Dermis lymphatic vessel endothelial cell (primary cell): ENCODE measurements at places on chromosomes 1 and 21. TPM values are rescaled to one million over a fixed set of nuclear protein-coding genes. Genes with fewer than 3 reads are reported as not detected.

Gene OR2T33
- not detected in 2 replicates for total RNA-seq

Gene PRPF38B
- total RNA-seq: 13.4 and 13.7 TPM in 2 replicates

Gene ACTA1
- not detected in 2 replicates for total RNA-seq

Gene AMY1B
- not detected in 2 replicates for total RNA-seq

Gene ST6GALNAC3
- 57.8 and 110 TPM in 2 replicates for total RNA-seq

Gene SLC9C2
- not detected in 2 replicates for total RNA-seq

Gene FCRLA
- total RNA-seq: 0.76 TPM in 1 of 2 replicates, not detected in the other

Gene CITED4
- 1.5 and 2.1 TPM in 2 replicates for total RNA-seq

Gene SELENON
- total RNA-seq: 23.3 and 27.6 TPM in 2 replicates

Gene FCRL2
- total RNA-seq: not detected in 2 replicates

Gene SRSF11
- 98.5 and 116 TPM in 2 replicates for total RNA-seq

Gene S100B
- 0.22 TPM in 1 of 2 replicates, not detected in the other for total RNA-seq

Gene AADACL4
- total RNA-seq: not detected in 2 replicates

Gene HRNR
- total RNA-seq: not detected in 2 replicates

Gene SLC25A34
- 0.22 and 0.34 TPM in 2 replicates for total RNA-seq

Gene USH2A
- not detected in 2 replicates for total RNA-seq

Gene SEC16B
- total RNA-seq: 0.54 and 0.60 TPM in 2 replicates

Gene TBX15
- 0.11 and 1.0 TPM in 2 replicates for total RNA-seq

Gene F13B
- total RNA-seq: not detected in 2 replicates

Gene NMNAT2
- total RNA-seq: 0.33 and 0.34 TPM in 2 replicates

Gene SERPINC1
- 0.22 TPM in 1 of 2 replicates, not detected in the other for total RNA-seq

Gene TMPRSS2
- total RNA-seq: not detected in 2 replicates

Gene SSU72
- total RNA-seq: 54.4 and 54.6 TPM in 2 replicates

Gene SH2D1B
- not detected in 2 replicates for total RNA-seq

Gene OR2L13
- total RNA-seq: not detected in 2 replicates

Gene ADGRL4
- 83.5 and 121 TPM in 2 replicates for total RNA-seq

Gene NBPF20
- 2.1 and 2.9 TPM in 2 replicates for total RNA-seq

Gene MYOG
- not detected in 2 replicates for total RNA-seq

Gene CNKSR1
- total RNA-seq: not detected in 2 replicates

Gene NES
- 22.0 and 36.2 TPM in 2 replicates for total RNA-seq

Gene GPR37L1
- not detected in 2 replicates for total RNA-seq

Gene MOB3C
- total RNA-seq: 11.5 and 11.8 TPM in 2 replicates

Gene UMODL1
- not detected in 2 replicates for total RNA-seq

Gene TFF3
- 163 and 275 TPM in 2 replicates for total RNA-seq

Gene KMO
- total RNA-seq: not detected in 2 replicates

Gene TNFRSF8
- under 0.01 TPM in 1 of 2 replicates, not detected in the other for total RNA-seq

Gene SFPQ
- 138 and 269 TPM in 2 replicates for total RNA-seq

Gene TMEM269
- under 0.01 TPM in 1 of 2 replicates, not detected in the other for total RNA-seq

Gene AMY2A
- total RNA-seq: not detected in 2 replicates

Gene FCAMR
- not detected in 2 replicates for total RNA-seq

Gene ACKR1
- total RNA-seq: not detected in 2 replicates

Gene TRIM67
- not detected in 2 replicates for total RNA-seq

Gene FALEC
- total RNA-seq: not detected in 2 replicates

Gene RHD
- 0.09 and 0.33 TPM in 2 replicates for total RNA-seq

Gene SLC16A1
- 77.1 and 116 TPM in 2 replicates for total RNA-seq

Gene CAMSAP2
- total RNA-seq: 33.9 and 37.9 TPM in 2 replicates

Gene TMEM125
- total RNA-seq: not detected in 2 replicates

Gene RASAL2
- 12.1 and 17.4 TPM in 2 replicates for total RNA-seq

Gene ATP1A4
- not detected in 2 replicates for total RNA-seq

Gene APOBEC4
- not detected in 2 replicates for total RNA-seq

Gene LCE1A
- total RNA-seq: not detected in 2 replicates

Gene ENO1
- 813 and 862 TPM in 2 replicates for total RNA-seq

Gene SPATC1L
- total RNA-seq: 4.7 and 6.3 TPM in 2 replicates

Gene CLCA1
- total RNA-seq: not detected in 2 replicates

Gene AIM2
- not detected in 2 replicates for total RNA-seq

Gene KDF1
- not detected in 2 replicates for total RNA-seq

Gene ATAD3B
- total RNA-seq: 12.4 and 20.0 TPM in 2 replicates
